ENCODE measurements at places on chromosomes 11 and 22. TPM values are rescaled to one million over a fixed set of nuclear protein-coding genes. Genes with fewer than 3 reads are reported as not detected.
A peak's percentile ranks its signal among the peaks of the same experiment; 100 is the strongest.

- DNase-seq, result no peak
- no peaks in the 10 kb centered on the region for H3K4me1 ChIP-seq
- H3K27me3 ChIP-seq, result no peaks in the 10 kb centered on the region
- H3K36me3 ChIP-seq, result no peaks in the 10 kb centered on the region
- H3K27ac ChIP-seq, result no peak overlapping the region
These were observed 132.1 kb downstream of the BLID start for GRCh38 chr11:121983901-121984300.

DNA sequence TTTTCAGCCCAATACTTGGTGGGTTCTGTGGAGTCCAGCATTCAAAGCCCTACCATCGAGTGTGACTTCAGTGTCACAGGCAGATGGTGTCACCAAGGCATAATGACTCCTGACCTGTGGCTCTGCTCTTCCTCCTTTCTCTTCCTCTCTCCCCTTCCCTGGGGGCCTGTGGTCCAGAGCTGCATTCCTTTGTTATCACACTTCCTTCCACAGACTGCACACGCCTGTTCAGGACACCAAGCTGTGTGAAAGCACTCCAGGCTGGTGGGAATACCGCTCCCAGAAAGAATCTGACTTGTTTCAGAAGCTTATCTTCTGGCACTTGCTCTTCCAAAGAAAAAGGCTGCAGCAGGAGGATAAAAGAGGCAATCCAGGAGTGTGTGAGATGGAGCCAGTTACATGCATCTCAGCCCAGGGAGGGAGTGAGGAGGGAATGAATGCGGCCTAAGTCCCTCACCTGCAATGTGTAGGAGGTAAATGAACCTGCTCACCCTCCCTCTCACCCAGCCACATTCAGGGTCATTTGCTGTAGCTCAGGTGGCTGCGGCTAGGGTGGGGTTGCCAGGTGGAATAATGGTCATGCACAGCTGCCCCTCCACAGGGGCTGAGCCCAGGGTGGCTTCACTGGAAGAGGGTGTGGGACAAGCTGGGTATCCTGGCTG, 79.3 kb downstream of the ADAMTS15 start:
- H3K4me3 ChIP-seq, result no peak overlapping the region
- H3K36me3 ChIP-seq, result no peaks in the 10 kb centered on the region
- DNase-seq, result no peak
- H3K4me1 ChIP-seq, result no peaks in the 10 kb centered on the region
- no peak overlapping the region for H3K27ac ChIP-seq
- no peaks in the 10 kb centered on the region for H3K27me3 ChIP-seq

GRCh38 chr22:29245626-29246385, 22.0 kb downstream of the RHBDD3 start:
- no peak overlapping the region for H3K4me3 ChIP-seq
- peak; percentile 90 for DNase-seq
- no peaks in the 10 kb centered on the region for H3K4me1 ChIP-seq
- H3K27me3 ChIP-seq, result no peaks in the 10 kb centered on the region
- no peaks in the 10 kb centered on the region for H3K36me3 ChIP-seq

- H3K27me3 ChIP-seq, result no peaks in the 10 kb centered on the region
- H3K4me1 ChIP-seq, result no peaks in the 10 kb centered on the region
- no peak overlapping the region for H3K27ac ChIP-seq
- no peaks in the 10 kb centered on the region for H3K36me3 ChIP-seq
These were observed 87.6 kb upstream of the FSHB start for GRCh38 chr11:30143098-30143705.

Gene LSP1
- 26.3 TPM for total RNA-seq

Gene C11orf65
- total RNA-seq, result not detected
